ENCODE measurements at places on chromosomes 3 and 15.

DNA sequence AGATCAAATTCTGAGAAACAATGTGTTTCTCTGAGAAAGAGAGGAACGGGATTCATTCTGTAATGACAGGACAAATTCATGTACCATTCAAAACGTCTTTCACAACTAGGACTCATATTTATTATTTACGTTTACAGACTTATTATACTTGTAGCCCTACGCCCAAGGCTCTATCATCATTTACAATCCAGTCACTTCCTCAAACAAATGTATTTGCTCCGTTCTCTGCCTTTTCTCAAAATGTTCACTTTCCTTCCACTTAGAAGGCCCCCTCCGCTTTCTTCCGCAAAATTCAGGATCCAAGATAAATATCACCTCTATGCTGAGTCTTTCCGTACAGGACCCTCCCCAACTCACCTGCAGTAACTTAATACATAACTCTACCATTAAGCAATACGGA is 745 bp downstream of the RSL24D1 start:
- DNase-seq = peak; percentile 4

- DNase-seq = peak; percentile 39
These were observed 12.8 kb downstream of the VILL start for GRCh38 chr3:38003371-38003816.

DNA sequence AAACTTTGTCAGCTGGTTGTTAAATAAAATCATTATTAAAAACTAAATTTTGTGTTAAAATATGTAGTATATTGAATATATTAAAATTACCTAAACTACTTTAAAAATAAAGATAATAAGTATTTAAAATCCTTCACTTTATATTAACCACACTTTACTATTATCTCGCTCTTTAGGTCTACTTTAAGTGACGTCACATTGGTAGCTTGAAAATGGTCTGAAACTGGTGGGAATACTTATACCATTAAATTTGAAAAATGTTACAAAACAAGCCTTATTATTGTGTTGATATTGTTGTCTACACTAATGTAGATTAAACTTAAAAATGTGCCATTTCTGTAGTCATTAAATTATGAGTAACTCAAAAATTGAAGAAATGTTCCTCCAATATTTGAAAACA is 77.6 kb downstream of the ZIC4 start:
- no peak for DNase-seq

DNA sequence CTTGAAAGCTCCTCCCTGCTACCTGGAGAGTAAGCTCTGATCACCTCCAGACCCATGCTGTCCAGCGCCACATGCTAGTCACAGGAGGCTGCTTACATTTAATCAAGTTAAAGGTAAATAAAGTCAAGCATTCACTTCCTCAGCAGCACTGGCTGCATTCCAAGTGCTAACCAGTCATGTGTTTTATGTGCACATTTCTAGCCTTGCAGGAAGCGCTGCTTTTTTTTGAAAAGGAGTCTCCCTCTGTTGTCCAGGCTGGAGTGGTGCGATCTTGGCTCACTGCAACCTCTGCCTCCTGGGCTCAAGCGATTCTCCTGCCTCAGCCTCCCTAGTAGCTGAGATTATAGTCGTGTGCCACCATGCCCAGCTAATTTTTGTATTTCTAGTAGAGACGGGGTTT is 279.2 kb downstream of the GABRG3 start:
- no peak for DNase-seq

GRCh38 chr3:52043750-52044149 is 12.6 kb downstream of the DUSP7 start:
- DNase-seq = no peak

DNA sequence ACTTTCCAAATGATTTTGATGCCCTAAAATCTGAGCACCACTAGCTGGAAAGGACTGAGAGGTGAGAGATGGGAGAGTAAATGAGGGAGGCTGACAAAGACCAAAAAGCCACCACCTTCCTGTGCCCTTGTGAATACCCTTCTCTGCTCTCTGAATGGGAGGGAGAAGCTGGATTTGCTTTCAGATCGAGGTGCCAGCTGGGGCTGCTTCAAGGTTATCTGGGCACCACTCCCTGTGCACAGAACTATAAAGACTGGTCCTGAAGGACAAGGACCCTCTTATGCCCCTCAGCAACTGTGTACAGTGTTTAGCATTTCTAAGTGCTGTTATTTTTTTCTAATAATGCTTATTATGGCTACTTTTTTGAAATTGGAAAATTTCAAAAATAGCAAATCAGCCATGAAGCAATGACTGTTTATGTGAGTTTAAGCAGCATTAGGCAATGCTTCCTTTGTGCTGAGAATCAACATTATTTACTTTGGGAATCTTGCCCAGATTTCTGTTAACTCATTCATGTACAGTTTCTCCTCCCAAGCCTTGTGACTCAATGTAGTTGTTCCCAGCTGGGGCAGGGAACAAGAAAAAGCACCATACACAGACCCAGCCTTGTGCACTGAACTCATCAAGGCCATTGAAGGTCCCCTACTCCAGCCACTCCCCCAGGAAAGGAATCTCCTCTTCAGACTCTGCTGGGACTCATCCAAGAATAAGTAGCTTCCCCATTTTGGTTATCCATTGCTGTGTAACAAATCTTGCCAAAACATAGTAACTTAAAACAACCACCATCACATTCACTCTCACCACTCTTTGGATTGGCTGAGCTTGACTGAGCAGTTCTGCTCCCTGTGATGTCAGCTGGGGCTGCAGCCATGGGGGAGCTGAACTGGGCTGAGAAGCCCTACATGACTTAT is 37.3 kb upstream of the CDV3 start:
- DNase-seq = peak; percentile 95

DNA sequence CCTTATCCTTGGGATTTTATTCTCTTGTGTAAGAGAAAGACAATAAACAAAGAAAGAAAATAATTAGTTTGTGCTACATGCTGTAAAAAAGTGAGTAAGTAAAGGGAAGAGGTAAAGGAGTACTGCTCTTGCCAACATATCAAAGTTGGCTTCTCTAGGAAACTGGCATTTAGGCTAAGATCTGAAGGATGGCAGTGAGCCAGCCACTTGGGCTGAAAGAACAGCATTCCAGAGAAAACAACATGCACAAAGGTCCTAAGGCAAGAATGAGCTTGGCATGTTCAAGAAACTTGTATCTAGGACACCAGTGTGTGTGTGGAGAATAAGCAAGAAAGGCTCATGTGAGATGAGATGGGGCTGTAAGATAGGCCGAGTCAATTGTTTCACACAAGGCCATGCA is 245.5 kb upstream of the MANF start:
- no peak for DNase-seq

- peak; percentile 94 for DNase-seq
These were observed 1.4 kb upstream of the PDHB start for GRCh38 chr3:58434990-58435389.

- DNase-seq = no peak
These were observed 21.0 kb upstream of the FNDC3B start for GRCh38 chr3:172018364-172018763.

- DNase-seq = no peak
These were observed 223.0 kb upstream of the P2RY1 start for GRCh38 chr3:152611905-152612304.

DNA sequence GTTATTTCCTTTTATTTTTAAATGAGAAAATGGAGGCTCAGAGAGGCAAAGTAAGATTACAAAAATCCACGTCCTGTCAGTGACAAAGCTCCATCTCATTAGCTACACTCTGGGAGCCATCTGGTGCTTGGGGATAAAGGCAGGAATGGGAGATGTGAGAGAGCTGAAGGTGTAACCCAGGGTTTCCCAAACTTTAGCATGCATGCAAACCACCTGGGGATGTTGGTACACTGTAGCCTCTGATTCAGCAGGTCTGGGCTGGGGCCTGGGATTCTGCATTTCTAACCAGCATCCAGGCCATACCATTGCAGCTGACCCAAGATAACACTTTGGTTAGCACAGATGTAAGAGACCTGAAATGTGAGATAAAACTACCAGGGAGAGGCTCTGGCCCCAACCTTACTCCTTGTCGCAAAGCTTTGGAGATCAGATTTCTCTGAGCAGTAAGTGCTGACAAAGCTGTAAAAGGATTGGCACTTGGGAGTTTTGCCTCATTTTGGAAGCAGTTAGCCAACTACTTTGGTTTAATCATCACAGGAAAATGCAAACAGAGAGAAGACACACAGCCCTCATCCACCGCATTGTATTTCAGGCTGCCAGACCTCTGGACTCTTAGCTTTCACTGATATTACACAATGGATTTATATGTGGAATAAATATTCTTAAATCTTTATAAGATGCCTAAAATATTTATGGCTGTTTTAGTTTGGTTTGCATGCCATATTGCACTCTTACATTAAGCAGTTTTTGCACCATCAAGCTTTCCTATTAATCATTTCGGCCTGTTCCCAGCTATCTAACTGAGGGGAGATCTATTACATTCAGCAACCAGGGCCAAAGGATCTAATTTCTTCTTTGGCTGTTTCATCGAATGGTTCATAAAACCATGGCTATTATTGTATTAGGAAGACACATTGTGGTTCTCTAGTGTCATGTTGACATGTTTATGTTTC is 263.0 kb downstream of the EBLN2 start:
- DNase-seq = peak; percentile 14

DNA sequence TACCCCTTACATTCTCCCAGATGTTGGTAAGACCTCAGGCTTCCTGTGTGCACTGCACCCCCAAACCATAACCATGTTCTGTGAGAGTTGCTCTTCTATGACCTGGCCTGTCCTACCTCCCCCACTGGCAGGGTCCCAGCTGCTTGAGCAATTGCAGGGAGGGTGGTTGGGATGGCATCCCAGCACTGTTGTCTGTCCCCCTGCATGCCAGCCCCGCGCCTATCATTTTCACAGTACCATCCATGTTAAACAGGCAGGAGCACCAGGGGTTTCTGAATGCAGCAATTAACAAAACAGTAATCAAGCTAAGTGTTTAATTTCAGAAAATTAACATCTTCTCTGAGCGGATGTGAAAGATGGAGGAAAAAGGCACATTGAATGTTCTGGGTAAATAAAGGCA is 345.5 kb downstream of the EPHB1 start:
- no peak for DNase-seq

GRCh38 chr3:188272481-188273372 is 118.8 kb downstream of the LPP start:
- DNase-seq = peak; percentile 98

DNA sequence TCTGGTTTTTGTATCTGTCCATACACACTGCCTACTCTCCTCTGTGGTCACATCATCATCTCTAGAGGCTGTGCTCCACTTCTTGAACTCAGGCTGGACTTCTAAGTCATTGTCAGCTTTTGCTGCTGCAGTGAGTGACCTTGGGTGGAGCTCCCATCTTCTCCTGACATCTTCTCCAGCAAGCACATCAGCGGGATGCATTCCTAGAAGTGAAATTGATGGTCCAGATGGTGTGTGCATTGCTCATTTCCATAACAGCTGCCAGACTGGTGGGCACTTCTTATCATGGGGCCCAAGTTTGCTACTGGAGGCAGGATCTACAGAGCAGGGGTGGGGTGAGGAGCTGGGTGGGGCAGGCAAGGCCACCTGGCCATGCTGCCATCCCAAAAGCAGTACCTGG is 109.9 kb downstream of the DNAJB8 start:
- DNase-seq = peak; percentile 18

GRCh38 chr3:105174017-105174615 is 192.6 kb upstream of the ALCAM start:
- DNase-seq = no peak

DNA sequence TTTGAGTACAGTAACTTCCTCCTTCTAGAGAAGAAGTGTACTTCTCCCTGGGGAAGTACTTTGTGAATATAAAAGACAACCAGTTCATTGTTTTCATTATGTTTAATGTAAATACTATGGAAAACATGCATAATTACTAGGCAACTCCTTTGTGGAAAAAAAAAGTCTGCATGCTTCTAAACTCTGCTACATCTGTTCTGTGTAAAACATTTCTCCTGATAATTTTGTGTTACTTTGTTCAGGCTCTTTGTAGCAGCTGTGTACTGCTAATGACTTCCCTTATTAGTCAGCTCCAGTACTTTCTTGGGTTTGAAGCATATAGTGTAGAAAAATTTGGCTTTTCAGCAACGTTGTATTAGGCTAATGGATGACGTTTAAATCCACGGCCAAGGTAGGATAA is 111.6 kb downstream of the FEZF2 start:
- no peak for DNase-seq

GRCh38 chr3:46236294-46237054 is 5.8 kb upstream of the CCR3 start:
- DNase-seq = no peak

DNA sequence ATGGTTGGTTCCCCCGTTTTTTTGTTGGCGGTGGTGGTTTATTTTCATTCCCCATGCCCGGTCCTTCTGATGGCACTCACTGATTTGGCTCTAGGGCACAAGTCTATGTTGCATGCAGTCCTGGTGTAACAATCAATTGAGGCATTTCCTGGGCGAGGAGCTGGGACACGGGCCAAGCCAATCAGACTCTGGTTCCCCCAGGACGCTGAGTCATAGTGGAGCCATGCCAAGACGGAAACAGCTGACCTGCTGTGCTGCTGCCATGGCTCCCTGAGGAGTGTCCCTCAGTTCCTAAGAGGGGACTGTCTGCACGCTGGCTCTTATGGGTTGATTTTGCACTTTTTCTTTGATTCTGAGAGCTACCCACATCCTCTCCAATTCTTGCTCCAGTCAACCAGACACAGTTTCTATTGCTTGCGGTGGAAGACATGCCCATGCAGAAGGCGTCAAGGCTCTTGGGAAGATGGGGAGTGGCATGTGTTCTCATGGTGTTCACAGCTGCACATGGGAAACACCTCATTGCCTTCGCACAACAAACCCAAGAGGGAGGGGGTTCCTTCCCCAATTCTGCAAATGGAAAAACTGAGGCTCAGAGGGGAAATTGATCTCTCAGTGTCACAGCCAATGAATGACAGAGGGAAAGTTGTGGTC is 28.3 kb upstream of the ALDH1L1 start:
- peak; percentile 99 for DNase-seq

DNA sequence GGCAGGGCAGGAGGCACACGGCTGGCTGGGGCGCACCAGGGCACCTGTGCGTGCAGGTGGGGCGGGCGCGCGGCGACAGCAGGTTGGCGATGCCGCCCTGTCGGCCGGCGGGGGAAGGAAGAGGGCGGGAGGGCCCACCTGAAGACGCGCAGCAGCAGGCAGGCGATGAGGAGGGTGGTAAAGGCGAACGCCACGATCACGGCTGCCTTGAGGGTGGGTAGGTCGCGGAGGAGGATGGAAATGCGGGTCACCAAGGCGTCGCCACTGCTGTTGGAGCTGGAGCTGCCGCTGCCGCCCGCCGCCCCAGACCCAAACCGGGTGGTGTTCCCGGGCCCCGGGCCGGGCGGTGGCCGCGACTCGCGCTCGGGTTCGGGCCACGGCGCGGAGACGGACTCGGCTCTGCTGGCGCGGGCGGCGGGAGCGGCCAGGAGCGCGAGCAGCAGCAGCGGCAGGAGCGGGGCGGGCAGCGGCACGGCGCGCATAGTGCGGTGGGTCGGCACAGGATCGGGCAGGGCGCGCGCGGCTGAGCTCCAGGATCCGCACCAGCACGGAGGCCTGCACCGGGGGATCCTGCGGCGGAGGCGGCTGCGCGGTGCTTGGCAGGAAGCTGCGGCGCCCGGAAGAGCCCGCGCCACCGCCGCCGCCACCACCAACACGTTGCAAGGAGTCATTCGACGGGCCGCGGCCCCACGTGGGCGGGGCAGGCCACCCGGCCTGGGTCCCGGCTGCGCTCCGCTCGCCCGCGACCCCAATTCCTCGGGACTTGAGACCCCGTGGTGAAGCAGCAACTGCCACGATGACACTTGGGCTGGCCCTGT is at the start of gene FAM174B:
FAM174B (minus strand) TSS at position 598 of the 818 bp plus-strand sequence.
- DNase-seq = peak; percentile 53

- DNase-seq = no peak
These were observed 119.6 kb downstream of the MOBP start for GRCh38 chr3:39587113-39587512.

- DNase-seq = no peak
These were observed 228.1 kb downstream of the CPNE4 start for GRCh38 chr3:131806736-131807135.

All from EH (cell line).